ENCODE measurements at places on chromosomes 11 and 22.

- no peak overlapping the region for H3K4me3 ChIP-seq
- H3K27ac ChIP-seq = no peak overlapping the region
- DNase-seq = no peak
Measured at GRCh38 chr11:111851067-111851466, 20.3 kb downstream of the ALG9 start.

DNA sequence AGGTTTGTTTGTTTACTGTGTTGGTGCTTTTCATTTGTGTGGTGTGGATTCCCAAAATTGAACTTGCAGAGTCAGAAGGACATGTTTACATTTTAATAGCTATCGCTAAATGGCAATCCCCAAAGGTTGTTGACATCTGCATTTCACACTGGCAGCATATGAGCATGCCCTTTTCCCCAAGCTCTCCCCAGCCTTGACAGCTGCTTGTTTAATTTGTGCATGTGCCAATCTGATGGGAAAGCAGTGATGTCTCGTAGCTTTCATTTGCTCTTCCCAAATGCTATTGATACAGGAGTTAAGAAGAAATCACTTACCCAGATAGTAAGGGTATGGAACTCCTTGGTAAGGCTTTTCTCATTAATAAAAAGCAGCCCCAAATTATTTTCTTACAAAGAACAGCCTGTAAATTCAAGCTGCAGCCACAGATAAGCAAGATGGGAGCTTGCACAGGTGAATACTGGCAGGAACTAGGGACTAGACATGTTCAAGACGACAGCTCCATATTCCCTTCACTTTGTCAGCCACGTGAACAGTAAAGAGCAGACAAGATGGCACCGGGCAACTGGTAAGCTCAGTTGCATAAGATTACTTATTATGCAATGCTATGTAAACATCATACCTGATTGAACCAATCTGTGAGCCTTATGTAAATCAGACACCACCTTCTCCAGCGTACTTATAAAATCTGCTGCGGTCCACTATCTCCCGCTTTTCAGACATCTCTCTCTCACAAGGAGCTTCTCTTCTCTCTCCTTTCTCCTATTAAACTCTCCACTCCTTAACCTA lies 87.4 kb downstream of the IGLL5 start:
- no peak for DNase-seq
- H3K27ac ChIP-seq = no peak overlapping the region
- no peaks in the 10 kb centered on the region for H3K27me3 ChIP-seq
- no peaks in the 10 kb centered on the region for H3K36me3 ChIP-seq
- H3K4me1 ChIP-seq = no peaks in the 10 kb centered on the region
- no peak overlapping the region for H3K4me3 ChIP-seq

DNA sequence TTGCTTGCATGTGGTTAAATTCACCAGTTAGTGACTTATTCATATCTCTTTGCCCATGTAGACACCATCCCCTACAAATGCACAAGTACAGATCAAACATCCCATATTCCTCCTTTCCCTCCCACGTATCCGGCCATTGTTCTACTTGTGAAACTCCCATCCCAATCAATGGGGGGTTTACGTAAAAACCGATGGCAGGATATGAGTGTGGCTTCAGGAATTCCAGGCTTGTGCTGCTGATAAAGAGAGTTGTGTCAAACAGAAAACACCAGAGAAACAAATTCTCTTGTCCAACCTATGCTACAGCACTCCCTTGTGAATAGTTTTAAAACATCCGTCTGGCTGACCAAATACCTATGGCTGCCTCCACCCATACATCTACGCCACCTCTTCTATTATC lies 15.5 kb downstream of the FLI1 start:
- no peak overlapping the region for H3K27ac ChIP-seq
- no peaks in the 10 kb centered on the region for H3K36me3 ChIP-seq
- no peak for DNase-seq
- no peaks in the 10 kb centered on the region for H3K27me3 ChIP-seq
- no peak overlapping the region for H3K4me3 ChIP-seq

GRCh38 chr11:10407055-10407454 lies 48.0 kb upstream of the AMPD3 start:
- DNase-seq = no peak
- no peak overlapping the region for H3K27ac ChIP-seq
- H3K27me3 ChIP-seq = no peaks in the 10 kb centered on the region

- DNase-seq = no peak
- H3K27me3 ChIP-seq = no peaks in the 10 kb centered on the region
- no peak overlapping the region for H3K4me3 ChIP-seq
- H3K36me3 ChIP-seq = no peaks in the 10 kb centered on the region
- H3K27ac ChIP-seq = no peak overlapping the region
- no peaks in the 10 kb centered on the region for H3K4me1 ChIP-seq
Measured at GRCh38 chr11:123217897-123218296, 22.8 kb upstream of the CLMP start.

DNA sequence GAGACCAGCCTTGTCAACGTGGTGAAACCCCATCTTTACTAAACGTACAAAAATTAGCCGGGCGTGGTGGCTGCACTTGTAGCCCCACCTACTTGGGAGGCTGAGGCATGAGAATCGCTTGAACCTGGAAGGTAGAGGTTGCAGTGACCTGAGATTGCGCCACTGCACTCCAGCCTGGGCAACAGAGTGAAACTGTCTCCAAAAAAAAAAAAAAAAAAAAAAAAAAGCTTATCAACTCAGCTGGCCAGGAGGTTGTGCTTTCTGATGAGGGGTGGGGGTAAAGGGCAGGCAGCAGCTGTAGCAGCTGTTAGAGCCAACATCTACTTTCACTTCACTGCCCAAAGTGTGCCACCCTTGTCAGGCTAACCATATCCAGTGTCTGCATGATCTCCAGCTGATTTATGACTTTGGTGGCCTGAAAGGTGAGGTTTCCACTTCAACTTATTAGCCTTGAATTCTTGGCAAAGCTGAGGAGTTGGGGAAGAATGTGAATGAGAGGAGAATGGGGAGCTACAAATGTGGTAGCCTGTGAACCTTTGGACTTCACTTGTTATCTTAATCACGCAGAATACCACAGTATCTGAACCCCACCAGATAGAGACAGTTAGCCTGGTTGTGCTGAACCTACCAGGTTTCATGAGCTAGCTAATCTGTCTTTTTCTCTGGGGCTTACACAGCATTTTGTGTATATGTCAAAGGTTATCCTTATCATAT lies 19.6 kb downstream of the RNF121 start:
- H3K27me3 ChIP-seq = no peaks in the 10 kb centered on the region
- H3K27ac ChIP-seq = peak overlapping the region; percentile 13
- H3K36me3 ChIP-seq = no peaks in the 10 kb centered on the region

DNA sequence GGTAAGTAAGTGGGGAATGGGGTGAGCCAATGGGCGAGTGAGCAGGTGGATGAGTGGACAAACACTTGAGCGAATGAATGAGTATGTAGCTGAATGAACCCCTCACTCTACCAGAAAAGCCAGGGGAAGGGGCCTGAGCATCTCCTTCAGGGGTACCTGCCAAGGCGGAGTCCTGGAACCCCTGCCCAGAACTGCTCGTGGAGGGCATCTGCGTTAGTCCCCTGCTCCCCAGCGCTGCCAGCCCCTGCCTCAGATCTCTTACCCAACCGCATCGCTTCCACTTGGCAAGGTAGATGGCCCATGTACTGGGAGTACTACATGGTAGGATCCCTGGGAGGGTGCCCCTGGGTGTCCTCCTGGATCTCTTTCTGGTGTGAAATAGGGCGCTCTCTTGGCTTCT lies 7.4 kb upstream of the ANO1 start:
- H3K4me3 ChIP-seq = no peak overlapping the region
- no peaks in the 10 kb centered on the region for H3K27me3 ChIP-seq
- H3K4me1 ChIP-seq = no peaks in the 10 kb centered on the region

- peaks cover 15% of the 10 kb centered on the region for H3K4me1 ChIP-seq
- H3K27ac ChIP-seq = peak overlapping the region; percentile 90
- no peak overlapping the region for H3K4me3 ChIP-seq
- no peaks in the 10 kb centered on the region for H3K27me3 ChIP-seq
- DNase-seq = no peak
- no peaks in the 10 kb centered on the region for H3K36me3 ChIP-seq
Measured at GRCh38 chr22:36432592-36433317, 45.0 kb upstream of the MYH9 start.

DNA sequence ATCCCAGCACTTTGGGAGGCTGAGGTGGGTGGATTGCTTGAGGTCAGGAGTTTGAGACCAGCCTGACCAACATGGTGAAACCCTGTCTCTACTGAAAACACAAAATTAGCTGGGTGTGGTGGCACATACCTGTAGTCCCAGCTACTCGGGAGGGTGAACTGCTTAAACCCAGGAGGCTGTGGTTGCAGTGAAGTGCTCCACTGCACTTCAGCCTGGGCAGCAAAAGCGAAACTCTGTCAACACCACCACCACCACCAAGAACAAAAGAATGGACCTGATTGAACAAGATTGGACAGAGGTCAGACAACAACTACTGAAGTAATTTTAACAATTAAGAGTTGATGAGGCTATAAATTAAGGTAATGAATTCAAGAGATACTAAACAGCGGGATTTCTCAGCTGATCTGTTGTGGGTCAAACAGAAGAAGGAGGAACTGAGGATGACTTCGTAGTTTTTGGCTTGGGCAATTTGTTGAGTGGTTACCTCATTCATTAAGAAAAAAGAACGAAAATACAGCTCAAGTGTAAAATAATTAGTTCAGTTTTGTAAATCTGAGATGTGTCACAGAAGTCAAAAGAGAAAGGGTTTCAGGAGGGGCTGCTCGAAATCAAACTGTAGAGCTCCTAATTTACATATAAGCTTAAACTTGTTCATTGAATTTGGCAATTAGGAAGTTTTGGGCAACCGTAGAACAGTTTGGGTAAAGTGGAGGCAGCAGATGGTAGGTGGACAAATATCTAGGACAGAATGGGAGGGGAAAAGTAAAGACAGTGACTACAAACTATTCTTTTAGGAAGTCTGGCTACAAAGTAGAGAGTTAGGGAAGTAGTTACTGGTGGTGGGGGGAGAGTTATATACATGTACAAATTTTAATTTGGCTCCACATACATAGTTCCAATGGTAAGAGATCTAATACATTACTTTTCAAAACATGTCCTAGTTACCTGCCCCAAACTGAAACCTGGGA lies 4.5 kb downstream of the IL18 start:
- DNase-seq = no peak
- H3K4me3 ChIP-seq = no peak overlapping the region
- H3K27me3 ChIP-seq = no peaks in the 10 kb centered on the region
- no peaks in the 10 kb centered on the region for H3K36me3 ChIP-seq
- H3K4me1 ChIP-seq = no peaks in the 10 kb centered on the region
- H3K27ac ChIP-seq = peak overlapping the region; percentile 10

- peak; percentile 66 for DNase-seq
- H3K36me3 ChIP-seq = no peaks in the 10 kb centered on the region
- H3K27ac ChIP-seq = peak overlapping the region; percentile 100
Measured at GRCh38 chr11:118912742-118913410, 12.8 kb downstream of the BCL9L start.

GRCh38 chr11:124481365-124482323 lies 36.1 kb upstream of the OR8B8 start:
- H3K27ac ChIP-seq = no peak overlapping the region
- DNase-seq = no peak
- H3K4me3 ChIP-seq = no peak overlapping the region
- no peaks in the 10 kb centered on the region for H3K36me3 ChIP-seq

DNA sequence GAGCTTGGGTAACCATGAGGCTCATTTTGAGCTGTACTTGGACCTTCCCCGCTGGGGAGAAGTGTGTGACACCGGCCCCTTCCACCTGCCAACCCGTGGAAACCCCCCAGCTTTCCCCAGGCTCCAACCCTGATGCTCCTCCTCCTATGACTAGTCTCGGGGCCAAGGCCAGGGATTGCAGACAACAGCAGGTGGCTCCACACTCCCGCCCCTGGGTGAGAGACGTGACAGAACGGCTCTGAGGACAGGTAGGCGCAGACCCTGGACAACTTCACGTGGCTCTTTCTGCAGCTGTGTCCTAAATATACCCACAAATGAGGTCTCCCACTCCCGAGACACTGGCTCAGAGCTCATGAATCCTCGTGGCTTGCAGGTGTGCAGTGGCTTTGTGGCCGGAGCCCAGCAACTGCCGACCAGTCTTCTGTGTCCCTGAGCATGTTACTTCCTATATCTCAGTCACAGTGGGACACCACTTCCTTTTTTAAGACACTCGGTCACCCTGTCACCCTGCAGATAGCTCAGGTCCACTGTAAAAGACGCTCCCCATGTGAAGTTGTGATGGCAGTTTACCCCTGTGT lies 55.2 kb downstream of the NECTIN1 start:
- DNase-seq = peak; percentile 25
- H3K27ac ChIP-seq = no peak overlapping the region
- no peaks in the 10 kb centered on the region for H3K36me3 ChIP-seq
- no peak overlapping the region for H3K4me3 ChIP-seq

GRCh38 chr11:118928870-118929500 lies 3.3 kb upstream of the BCL9L start:
- H3K27ac ChIP-seq = peak overlapping the region; percentile 100
- H3K36me3 ChIP-seq = no peaks in the 10 kb centered on the region
- H3K27me3 ChIP-seq = no peaks in the 10 kb centered on the region
- DNase-seq = peak; percentile 65

Measured in colonic mucosa (tissue), 4 donors.